ENCODE measurements at places on chromosomes 12 and 14. TPM values are rescaled to one million over a fixed set of nuclear protein-coding genes. Genes with fewer than 3 reads are reported as not detected.

GRCh38 chr12:81229759-81230158, 151.9 kb downstream of the ACSS3 start:
- DNase-seq: no peak

DNA sequence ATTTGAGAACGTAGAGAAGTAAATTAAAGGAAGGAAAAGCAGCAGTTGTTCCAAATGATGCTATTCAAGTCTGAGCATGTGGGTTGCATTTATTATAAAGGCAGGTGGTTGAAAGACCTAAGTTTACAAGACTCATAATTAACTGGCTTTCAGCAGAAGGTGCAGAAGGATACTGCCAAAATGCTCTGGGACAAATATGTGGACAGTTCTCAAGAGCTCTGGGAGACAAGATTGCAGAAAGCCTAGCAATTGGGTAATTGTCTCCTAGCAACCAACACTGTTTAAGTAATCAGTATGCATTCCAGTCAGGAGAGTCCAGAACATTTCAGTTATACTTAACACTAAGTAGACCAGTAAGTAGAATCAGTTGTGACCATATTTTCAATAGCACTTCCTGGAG, 131.5 kb downstream of the GPR135 start:
- no peak for DNase-seq

GRCh38 chr14:53608369-53608768, 348.3 kb downstream of the BMP4 start:
- no peak for DNase-seq

GRCh38 chr12:77861317-77861716, 30.6 kb downstream of the NAV3 start:
- DNase-seq: no peak

GRCh38 chr14:69152902-69153151, at the start of gene DCAF5:
TSS of gene DCAF5 (minus strand) at chr14:69153119. CDS start at chr14:69152978, 141 bp downstream.
- peak; percentile 96 for DNase-seq

ZC2HC1C gene
- 11.9 TPM for polyA plus RNA-seq

DNA sequence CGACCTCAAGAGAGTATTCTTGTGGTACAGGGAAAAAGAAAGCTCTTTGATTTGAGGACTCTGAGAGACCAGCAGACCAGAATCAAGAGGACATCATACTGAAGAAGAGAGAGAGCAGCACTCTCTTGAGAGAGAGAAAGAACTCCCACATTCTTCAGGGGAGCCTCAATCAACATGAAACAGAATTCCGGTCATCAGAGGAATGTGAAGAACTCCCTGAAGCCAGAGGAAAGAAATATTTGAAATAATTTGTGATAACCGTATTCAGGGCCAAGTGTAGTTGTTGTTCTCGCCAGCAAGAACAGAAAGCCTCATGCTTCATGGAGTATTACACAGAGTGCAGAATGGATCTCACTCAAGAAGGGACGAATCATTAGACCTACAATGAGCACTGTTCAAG, 363.8 kb upstream of the TMEM132C start:
- DNase-seq: no peak

DNA sequence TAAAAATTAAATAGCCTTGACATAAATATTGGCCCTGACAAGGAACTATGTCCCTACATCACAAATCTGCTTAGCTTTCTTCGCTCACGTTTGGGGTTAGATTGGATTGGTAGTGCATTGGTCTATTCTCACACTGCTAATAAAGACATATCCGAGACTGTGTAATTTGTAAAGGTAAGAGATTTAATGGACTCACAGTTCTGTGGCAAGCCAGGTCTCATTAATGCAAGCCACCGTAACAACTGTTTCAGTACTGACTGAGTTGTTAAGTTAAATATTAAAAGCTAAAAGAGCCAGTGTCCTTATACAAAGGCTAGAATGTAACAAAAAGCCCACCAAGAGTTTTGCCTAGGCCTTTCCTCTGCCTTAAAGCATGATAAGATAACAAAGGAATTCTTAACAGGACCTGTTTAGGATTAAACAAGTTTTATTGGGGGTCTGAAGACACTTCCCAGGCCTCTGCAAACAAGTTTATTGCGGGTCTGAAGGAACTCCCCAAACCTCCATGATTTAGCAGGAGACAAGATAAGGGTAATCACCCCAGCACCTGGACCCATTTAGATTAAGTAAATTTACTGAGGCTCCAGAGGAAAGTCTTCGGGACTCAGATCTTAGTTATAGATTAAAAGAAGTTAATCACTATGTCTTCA, 88.2 kb upstream of the PTGDR start:
- DNase-seq: peak; percentile 51

GRCh38 chr12:107468182-107468581, 217.4 kb upstream of the PWP1 start:
- DNase-seq: no peak

DNA sequence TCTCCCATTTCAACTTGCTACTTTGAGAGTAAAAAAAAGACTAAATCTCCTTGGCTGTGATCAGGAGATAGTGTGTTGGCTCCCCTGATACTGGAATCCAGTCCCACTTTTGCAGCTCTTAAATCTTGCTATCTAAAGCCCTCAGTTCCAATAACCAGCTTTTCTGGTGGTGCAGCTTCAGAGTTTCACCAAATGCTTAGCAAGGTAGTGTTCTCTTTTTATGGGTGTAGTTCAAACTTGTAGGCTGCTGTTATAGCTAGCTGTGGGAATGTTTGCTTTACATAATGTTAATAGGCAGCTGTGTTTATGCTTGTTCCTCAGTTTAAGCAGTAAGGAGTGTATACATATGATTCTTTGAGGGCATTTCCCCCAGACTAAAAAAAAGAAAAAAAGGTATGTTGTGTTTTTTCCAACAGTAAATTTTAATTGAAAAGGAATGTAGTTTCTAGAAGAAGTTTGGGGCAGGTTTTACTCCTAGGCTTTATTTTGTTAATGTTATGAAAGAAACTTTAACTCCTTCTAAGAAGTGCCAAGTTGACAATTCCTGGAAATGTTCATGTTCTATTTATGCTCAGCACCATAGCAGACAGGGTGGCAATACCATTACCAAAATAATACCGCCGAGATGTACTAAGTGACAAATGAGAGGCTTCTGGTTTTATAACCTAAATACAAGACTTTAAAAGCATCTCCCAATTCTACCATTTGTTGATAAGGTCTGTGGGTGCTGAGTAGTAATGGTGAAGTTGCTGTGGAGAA, 12.1 kb downstream of the CRADD start:
- DNase-seq: no peak

DNA sequence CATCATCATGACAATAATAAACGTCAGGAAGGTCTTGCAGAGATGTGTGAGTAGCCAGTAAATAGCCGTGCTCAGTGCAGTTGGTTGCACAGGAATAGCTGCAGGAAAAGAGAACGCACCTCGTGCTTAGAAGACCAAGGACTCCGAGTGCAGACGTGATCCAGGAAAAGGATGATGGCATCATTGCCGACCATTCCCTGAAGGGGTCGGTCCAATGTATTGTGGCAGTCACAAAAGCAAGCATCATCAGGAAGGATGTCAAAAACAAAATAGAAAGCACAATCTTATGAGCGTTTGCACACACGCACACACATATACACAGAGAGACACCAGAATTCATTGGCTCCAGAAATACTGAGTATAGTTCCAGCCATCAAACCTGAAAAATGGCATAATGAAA, 12.8 kb downstream of the DUSP6 start:
- DNase-seq: no peak

- DNase-seq: peak; percentile 76
These were observed 12.5 kb upstream of the MAP3K9 start for GRCh38 chr14:70821584-70822529.

CCDC38 gene
- not detected for polyA plus RNA-seq

DNA sequence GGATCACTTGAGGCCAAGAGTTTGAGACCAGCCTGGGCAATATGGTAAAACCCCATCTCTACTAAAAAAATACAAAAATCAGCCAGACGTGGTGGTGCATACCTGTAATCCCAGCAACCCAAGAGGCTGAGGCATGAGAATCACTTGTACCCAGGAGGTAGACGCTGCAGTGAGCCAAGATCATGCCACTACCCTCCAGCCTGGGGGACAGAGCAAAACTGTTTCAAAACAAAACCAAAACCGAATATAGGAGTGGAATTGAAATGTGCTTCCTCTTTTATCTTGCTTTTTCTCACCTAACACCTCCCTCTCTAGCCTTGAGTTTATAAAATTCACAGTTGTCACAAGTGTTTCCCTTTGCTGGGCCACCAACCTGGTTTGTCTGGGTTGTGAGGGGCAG, 181.9 kb downstream of the PAH start:
- no peak for DNase-seq

DNA sequence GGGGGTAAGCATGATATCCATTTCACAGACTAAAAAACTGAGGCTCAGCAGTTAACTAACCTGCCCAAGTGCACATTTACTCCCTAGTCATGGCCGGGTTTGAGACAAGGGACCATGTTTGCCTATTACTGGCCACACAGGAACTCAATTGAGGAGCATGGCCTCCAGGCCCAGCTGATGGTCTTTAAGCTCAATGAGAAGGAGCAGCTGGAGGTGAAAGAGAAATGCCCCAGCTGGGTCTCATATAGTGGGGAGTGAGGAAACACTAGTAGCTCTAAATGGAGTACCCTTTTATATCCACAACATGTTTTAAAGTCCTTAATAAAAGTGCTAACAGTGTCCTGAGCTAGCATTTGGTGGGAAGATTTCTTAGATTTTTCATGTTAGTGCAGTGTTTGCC, 1.6 kb downstream of the TDP1 start:
- DNase-seq: no peak

DNA sequence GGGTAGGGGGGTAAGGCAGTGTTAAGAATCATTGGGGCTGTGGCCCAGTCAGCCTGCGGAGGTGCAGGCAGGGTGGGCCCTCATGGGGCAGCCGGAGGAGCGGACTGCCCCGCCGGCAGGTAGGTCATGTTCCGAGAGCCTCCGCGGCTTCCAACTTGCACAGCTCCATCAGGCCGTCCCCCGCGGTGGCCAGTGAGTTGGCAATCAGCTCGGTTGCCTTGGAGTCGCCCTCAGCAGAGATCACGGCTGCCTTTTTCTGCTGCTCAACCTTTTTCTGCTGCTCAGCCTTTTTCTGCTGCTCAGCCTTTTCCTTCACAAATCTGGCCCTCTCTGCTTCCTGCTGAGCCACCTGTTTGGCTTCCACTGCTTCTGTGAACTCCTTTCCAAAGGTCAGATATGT, 41.1 kb upstream of the CSRNP2 start:
- no peak for DNase-seq

ALX1 gene
- polyA plus RNA-seq: 0.90 TPM

GRCh38 chr14:50882932-50883826, 11.3 kb downstream of the ABHD12B start:
- DNase-seq: no peak

ZBTB42 gene
- polyA plus RNA-seq: 3.9 TPM

GRCh38 chr14:101961011-101961721, 3.2 kb upstream of the DYNC1H1 start:
- peak; percentile 89 for DNase-seq
